ENCODE measurements at places on chromosomes 11 and 22.

GRCh38 chr22:50030297-50031188 is 18.0 kb upstream of the IL17REL start:
- no peak for DNase-seq

DNA sequence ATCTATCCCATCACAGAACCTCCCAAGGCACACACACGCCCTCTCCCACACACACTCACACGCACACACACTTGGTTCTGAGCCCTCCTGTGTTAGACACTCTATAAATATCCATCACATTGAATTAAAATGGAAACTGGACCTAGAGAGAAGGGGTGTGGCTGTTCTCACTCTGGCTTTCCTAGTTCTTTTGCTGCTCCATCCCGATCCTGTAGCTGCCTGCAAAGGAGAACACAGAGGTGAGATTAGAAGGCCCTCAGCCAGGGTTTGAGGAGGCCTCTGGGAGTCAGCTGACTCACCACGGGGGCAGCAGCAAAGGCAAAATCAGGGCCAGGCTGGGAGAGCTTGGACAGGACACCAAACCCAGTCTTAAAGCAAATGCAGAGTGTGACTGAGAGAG is 192.3 kb upstream of the CADM1 start:
- no peak for DNase-seq

GRCh38 chr11:106679581-106679980 is 338.7 kb downstream of the GUCY1A2 start:
- DNase-seq: no peak

GRCh38 chr11:76230392-76230791 is 24.1 kb upstream of the WNT11 start:
- DNase-seq: no peak

GRCh38 chr11:62004473-62004872 is 37.0 kb upstream of the FTH1 start:
- no peak for DNase-seq

GRCh38 chr22:16960220-16960883 is 47.7 kb downstream of the GAB4 start:
- DNase-seq: no peak

DNA sequence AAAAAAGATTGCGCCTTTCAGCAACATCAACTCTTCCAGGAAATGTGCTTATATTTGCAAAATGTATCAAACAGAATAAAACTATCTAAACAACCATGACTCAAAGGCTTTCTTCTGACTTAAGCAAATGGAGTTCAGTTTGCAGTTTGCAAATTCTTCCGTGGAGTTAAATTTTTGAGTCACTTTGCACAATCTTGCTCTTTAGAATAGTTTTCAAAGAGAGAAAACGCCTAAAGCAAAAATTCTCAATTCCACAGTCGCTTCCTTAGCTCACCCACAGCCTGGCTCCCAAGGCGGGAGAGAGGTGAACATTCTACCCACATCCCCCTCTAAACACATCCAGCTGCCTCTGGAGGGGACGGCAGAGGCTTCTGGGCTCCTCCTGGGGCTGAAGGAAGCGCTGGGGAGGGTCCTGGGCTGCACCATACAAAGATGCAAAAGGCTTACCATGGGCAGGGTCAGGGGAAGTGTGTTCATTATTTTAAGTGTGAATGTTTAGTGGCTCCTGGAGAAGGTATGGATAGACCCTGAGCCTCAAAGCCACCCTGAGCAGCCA is 1487.3 kb downstream of the TBC1D22A start:
- no peak for DNase-seq

DNA sequence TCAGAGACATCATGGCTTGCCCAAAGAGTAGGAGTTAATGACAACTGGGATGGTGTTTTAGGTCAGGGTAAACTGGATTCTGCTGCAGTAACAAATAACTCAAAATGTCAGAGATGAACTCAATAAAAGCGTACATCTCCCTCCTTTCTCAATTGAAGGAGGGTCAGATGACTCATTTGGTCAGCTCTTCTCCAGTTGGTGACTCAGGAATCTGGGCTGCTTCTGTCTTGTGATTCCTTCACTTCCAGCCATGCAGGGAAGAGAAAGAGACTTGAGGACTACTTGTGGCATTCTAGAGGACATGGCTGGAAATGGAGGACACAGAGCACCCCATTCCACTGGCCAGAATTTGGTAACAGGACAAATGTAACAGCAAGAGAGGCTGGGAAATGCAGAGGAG is 3.2 kb upstream of the SYT13 start:
- no peak for DNase-seq

- no peak for DNase-seq
Observed at GRCh38 chr11:77370217-77370616, 68.7 kb upstream of the GDPD4 start.

DNA sequence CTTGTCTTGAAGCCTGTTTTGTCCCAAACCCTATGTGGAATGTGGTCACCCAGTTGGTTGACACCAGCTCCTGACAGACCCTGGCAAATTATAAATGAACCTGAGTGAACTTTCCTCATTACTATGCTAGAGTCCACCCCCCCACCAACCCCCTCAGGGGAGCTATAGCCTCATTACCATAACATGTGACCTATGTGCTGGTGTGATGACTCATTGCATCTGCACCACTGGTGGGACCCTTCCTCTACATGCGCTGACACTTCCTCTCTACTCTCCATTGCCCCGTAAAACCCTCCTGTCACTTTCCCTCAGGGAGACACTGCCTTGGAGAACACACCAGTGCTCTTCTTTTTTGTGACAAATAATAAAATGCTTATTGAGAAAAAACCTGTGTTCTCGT is 105.0 kb upstream of the SESN3 start:
- DNase-seq: no peak

GRCh38 chr11:87235366-87235765 is 197.6 kb downstream of the TMEM135 start:
- DNase-seq: no peak

GRCh38 chr11:16195651-16196050 is 160.7 kb downstream of the SOX6 start:
- DNase-seq: no peak

DNA sequence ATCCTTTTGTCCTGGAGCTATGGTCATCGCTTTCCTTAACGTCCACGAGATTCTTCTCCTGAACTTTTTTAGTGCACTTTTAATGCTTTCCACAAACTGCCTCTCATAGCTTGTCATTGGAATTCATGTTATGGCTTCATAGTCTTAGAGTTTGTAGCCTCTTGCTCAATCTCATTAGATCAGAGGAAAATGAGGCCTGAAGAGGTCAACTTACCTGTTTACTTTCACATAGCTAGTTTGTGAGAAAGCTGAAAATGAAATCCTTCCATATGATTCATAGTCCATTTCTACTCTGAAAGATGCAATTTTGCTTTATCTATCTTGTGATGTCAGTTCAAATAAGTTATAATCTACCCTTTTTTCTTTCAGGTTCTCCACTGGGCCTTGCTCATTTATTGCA is 1747.2 kb upstream of the RAG2 start:
- DNase-seq: no peak

GRCh38 chr22:48651981-48652538 is 1175.6 kb downstream of the BRD1 start:
- DNase-seq: no peak

- DNase-seq: no peak
Observed at GRCh38 chr22:36413022-36413775, 25.4 kb upstream of the MYH9 start.

- no peak for DNase-seq
Observed at GRCh38 chr11:117583063-117583801, 213.8 kb downstream of the DSCAML1 start.

All from hypothalamus (tissue), 51 donors.